ENCODE measurements at places on chromosomes 12 and 14.

DNA sequence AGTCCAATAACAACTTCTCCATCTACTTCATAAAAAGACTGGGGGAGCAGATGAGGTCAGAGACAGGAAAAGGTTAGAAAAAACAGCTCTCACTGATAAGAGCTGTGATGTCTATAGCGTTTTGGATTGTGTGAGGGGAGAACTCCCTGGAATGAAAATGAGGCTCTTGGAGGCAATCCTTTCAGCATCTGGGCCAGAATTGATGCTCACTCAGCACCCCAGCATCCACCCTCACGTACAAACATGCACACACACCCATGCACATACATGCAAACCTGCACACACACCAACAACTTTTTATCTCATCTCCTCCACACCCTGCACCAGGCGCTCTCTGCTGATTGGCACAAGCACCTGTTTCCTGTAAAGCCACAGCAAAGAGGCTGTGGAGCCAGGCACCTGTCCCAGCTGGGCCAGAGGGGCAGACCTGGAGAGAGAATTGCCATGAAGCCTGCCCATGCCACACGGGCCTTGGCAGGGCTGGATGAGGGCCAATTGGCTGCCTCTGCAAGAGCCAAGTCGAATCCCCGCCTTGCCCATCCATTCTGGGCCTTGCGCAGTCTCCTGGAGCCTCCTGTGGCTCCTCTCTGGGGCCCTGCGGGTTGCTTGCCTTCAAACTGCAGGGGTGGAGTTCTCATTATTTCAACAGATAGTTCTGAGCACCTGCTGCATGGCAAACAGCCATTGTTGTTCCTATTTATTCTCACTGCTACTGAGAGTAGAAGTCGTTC is 53.1 kb downstream of the SYNE3 start:
- peak; percentile 89 for DNase-seq

DNA sequence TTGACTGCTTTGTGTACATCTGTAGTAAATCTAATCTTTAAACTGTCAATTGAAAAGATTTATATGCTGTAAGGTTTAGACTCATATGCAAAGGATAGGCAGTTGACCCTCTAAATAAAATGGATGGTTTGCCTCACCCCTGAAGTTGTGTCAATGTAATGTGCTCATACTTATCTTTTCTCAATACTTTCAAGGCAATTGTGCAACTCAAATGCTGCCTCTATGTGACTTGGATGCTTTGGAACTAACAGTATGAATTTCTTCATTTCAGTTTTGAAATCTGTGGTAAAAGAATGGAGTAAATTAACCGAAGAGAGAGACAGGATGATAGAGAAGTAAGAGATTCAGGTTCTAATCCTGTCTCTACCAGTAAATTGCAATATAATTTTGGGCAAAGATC is 9.7 kb downstream of the PDE6H start:
- no peak for DNase-seq

GRCh38 chr12:19819231-19819630 is 379.9 kb downstream of the AEBP2 start:
- DNase-seq, result no peak

DNA sequence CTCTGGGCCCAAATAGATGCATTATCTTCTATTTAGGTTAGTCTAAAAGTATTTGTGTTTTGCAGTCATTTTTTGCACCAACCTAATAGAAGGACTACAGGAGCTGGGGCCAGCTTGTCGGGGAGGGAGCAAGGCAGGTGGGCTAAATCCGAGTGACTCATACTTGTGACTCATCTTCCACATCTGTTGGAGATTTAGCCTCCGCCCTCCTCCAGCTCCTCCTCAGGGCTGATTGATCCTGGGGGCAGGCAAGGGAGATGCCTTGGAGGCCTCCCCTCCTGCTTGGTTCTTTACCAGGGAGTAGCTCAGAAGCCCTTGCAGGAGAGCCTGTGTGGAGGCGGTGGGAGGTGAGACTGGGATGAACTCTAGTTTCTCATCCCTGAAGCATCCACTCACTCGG is 27.9 kb downstream of the RHOF start:
- no peak for DNase-seq

- peak; percentile 20 for DNase-seq
Measured at GRCh38 chr12:67415473-67415872, 146.3 kb downstream of the CAND1 start.

DNA sequence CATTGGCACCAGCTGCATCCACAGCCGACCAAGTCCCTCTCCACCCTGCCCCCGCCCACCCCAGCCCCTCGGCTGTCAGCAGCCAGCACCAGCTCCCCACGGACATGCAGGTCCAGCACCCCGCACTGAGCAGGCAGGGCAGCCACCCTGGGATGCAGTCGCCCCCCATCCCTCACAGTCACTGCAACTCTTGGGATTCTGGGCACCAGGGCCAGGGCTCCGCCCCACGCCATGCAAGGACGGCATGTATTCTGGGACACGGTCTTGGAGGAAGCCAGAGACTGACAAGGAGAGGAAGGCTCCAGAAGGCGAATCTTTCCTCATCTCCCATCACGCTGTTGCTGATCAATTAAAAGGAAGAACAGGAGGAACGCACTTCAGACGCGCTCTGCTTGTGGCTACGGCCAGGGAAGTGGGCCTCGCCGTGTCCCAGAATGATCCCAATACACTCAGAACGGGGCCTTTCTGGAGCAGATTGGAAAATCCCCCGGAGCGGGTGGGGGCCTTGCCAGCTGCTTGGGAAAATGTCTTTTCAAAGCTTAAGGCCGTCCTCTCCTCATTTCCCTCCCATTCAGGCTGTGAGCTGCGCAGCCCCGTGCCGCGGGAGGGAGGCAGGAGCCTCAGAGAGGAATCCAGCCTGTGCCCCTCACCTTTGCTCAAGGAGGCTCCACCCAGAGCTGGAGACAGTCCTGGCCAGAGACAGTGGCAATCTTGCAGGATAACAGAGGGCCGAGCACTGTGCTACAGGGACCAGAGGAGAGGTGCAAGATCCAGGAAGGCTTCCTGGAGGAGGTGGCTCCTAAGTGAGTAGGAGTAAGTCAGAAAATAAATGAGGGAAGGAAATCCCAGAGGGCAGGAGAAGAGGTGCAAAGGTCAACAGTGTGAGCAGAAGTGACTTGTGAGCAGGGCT is 54.1 kb upstream of the DIO3 start:
- DNase-seq, result no peak

GRCh38 chr14:89621791-89622638 is 205.0 kb upstream of the FOXN3 start:
- DNase-seq, result no peak

DNA sequence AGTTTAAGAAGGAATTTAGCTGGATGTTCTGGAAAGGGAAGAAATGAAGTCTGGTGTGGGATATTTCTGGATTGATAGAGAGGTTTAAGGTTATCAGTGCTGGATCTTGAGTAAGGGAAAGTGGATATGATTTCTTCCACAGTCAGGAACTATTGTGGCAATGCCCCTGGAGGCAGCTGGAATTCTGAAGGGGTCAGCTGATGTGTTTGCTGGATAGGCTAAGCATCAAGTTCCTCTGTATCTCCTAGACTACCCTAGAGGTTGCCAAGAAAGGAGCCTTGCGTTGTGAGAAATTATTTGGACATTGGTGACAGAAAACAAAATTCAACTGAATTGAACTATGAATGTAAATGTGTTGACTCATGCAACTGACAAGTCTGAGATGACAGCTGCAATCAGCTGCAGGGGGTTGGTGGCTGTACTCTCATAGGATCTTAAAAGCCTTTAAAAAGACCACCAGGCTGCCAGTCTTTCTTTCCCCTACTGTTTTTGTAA is 244.4 kb downstream of the ATXN7L3B start:
- DNase-seq, result no peak

- no peak for DNase-seq
Measured at GRCh38 chr12:121797937-121798786, 4.7 kb upstream of the RHOF start.

DNA sequence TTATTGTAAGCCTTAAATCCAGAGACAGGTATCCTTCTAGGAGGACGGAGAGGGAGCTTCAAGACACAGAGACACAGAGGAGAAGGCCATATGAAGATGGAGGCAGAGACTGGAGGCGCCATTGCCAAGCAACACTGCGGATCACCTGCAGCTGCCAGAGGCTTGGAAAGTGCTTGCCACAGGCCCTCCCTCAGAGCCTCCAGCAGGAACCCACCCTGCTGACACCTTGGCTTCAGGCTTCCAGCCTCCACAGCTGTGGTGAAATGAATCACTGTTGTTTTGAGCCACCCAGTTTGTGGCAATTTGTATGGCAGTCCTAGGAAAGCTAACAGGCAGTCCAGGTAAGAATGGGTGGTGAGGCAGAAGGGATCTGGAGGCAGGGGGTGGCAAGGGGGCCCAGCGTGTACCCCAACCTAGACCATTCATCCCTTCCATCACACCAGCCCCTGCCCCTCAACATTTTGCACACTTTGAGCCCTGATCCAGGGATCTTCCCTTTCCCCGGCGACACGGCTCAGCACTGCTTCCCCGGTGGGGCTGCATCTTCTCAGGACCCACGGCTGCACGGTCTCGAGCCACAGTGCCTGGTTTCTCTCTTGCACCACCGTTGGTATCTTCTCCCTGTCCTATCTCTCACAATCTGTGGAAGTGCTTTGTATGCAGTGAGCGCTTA is 22.3 kb upstream of the BCDIN3D start:
- DNase-seq, result no peak

DNA sequence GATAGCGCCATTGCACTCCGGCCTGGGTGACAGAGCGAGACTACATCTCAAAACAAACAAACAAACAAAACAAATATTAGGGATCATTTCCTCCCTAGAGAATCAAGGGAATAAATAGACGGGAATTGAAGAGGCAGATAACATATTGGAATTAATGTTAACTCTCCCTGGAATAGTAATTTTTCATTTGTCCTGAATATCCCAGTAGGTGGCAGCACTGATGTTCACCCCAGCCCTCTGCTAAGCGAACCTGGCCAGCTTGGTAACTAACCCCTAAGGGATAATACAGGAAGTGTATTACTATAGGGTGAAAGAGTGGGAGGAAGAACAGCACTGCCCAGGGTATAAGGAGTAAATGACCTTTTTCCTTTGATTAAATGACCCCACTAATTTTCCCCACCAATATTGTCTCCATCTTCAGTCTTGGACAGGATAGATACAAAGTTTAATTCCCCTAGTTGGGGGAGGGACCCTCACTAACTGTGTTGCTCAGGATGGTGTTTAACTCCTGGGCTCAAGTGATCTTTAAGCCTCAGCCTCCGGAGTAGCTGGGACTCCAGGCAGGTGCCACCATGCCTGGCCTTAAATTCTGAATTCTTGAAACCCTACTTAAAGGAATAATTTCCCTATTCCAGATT is 40.5 kb downstream of the SLC2A14 start:
- peak; percentile 69 for DNase-seq

DNA sequence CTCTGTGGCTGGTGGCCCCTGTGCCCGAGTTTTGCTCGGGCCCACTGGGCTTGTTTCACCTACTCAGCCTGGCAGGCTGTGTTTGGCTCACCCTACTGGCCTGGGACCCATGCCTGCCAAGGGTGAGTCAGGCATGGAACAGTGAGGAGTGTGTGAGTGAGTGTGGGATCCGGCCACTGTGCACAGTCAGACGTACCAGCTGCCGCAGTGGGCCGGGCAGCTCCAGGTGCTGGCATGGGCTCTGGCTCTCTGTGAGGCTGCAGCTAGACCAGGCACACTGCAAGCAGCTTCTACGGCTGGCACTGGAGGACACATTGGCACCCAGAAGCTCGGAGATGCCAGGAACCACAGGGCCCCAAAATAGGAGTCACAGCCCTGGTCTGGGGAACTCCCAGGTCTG is 40.6 kb downstream of the HSD17B6 start:
- no peak for DNase-seq

DNA sequence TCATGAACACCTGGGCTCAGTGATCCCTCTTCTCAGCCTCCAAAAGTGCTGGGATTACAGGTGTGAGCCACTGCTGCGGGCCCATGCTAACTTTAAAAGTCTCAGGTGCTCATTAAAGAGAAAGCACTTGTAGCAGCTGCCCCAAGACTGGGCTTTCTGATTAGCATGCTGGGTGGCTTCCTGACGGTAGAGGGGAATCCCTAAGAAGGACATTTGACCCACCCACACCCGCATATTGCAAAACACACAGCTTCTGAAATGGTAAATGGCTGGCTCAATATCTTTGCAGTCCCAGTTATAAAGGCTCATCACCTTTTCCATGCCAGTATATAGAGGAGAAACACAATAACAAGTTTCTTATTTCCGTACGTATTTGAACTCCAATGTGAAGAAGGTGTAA is 19.3 kb upstream of the BICD1 start:
- DNase-seq, result no peak

- DNase-seq, result no peak
Measured at GRCh38 chr14:95316821-95317220, 2.9 kb downstream of the CLMN start.

DNA sequence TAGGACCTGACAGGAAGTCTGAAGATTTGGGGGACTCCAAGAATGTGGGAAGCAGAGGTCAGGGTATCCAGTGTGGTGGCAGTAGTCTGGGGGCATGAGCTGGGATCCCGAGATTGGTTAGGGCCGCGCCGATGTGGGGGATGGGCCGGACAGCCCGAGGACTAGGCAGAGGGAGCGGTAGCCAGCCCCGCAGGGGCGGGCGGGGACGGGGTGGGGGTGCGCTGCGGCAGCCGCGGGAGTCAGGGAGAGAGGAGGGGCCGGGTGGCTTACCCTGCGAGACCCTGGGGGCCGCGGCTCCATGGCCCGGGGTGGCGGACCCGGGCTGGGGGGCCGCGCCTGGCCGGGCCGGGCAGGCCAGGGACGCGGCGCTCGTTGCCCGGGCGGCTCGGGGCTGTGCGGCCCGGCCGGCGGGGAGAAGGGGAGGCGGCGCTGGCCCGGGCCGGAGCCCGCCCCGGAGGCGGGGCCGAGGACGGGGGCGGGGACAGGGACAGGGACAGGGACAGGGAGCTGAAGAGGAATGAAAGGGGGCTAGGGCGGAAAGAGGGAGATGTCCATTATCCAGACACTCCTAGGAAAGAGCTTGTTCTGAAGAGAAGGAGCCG is 5.6 kb downstream of the ZNF385A start:
- no peak for DNase-seq

- no peak for DNase-seq
Measured at GRCh38 chr14:63563370-63564026, 20.3 kb upstream of the PPP2R5E start.

DNA sequence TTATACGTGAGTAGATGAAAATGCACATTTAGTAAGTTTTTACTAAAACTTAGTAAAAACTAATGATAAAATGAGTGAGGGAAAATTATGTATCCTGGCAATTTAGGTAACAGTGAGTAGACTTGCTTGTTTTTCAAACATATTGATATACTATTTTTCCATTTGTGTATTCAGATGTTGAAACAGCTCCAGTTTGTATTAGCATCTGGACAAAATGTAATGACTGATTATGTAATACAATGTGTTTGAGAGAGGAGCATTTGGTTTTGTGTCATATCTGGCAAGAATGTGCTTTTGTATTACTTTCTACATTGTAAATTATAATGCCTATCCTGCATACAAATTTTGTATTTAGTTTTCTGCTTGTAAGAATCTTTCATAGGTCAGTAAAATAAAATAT is 5.6 kb downstream of the CNOT2 start:
- DNase-seq, result no peak

DNA sequence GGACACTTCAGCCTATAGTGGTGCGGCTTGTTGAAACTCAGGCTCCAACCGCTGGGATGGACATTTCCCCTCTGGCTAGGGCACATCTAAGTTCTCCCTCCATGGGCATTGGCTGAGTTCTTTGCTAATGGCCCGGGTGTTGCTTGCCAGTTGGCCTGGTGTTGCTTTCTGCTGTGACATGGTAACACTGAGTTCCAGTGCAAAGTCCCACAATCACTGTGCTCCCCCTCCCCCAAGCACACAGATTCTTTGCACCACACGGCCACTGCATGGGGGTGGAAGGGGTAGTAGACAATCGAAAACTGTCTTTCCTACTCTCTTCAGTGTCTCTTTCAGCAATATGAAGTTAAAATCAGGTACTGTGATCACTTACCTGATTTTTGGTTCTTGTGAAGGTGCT is 308.2 kb downstream of the FUT8 start:
- no peak for DNase-seq
